ENCODE measurements at places on chromosomes 3 and 15.
A peak's percentile ranks its signal among the peaks of the same experiment; 100 is the strongest.

DNA sequence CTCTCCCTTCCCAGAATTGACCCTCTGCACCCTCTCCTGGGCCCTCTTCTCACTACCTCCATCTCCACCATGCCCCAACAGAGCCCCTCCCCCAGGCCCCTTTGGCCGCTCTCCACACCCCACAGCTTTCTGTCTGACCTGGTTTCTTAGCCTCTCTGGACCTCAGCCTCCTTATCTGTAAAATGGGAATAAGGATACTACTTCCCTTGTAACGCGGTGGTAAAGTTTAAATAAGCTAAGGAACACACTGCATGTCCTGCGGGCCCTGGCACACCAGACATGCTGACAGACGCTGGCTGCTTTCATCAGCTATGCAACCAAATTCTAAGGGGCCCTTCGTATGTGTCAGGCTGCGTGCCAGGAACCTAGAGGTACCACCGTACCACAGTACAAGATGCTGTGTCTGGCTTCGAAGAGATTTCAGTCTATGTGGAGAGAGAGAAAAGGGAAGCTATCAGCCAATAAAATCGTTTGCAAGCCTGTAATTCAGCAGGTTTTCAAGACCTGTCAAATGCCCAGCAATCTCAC lies 777 bp upstream of the SLC51A start:
- DNase-seq: no peak

DNA sequence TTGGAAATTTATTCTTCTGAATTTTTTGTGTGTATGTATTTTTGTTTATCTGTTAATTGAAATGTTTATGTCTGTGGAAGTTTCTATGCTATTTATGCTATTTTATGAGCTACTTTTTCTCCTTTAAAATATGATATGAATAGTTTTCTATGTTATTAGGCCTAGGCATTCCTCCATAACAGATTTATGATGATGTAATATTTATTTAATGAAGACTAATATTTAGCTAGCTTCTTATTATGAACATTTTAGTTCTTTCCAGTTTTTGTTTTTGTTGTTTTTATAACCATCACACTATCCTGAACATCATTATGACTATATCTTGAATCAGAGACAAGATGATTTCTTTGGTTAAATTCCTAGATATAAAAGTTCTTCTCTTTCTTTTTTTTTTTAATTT lies 70.7 kb downstream of the P2RY1 start:
- no peak for DNase-seq

DNA sequence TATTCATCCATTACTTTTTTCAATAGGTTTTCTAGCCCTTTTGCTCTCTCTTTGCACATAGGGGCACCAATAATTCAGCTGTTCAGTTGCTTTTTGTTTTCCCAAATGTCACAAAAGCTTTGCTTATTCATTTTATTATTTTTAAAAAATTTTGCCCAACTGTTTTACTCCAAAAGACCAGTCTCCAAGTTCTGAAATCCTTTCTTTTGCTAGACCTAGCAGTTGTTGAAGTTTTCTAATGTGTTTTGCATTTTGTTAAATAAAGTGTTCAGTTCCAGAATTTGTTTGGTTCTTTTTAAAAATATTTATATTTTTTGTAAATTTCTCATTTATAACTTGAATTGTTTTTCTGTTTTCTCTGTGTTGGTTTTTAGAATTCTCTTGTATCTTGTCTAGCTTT lies 1227.3 kb downstream of the ROBO2 start:
- no peak for DNase-seq

- no peak for DNase-seq
Observed at GRCh38 chr3:188152660-188153436, 1.1 kb upstream of the LPP start.

DNA sequence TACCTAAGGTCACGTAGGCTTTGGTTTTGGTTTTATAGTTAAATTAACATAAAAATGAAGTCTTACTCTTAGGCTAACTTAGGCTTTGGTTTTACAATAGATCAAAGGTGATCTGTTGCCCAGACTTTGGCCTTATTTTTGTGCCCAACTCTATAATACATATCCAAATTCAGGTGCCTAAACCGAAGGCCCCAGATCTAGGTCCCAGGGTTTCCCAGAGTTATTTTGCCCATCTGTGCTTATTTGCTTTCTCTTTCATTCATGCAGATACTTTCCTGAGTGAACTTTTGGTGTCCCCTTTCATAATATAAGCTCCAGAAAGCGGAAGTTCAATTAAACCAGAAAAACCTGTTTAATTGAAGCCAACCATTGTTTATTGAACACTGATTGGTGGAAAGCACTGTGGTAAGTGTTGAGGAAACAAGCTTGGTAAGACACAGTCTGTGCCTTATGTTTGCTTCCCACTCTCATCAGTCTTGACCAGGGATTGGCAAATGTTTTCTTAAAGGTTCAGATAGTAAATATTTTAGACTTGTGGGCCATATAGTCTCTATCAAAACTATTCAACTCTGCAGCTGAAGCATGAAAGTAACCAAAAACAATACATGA lies 209.7 kb downstream of the WDR72 start:
- DNase-seq: no peak

DNA sequence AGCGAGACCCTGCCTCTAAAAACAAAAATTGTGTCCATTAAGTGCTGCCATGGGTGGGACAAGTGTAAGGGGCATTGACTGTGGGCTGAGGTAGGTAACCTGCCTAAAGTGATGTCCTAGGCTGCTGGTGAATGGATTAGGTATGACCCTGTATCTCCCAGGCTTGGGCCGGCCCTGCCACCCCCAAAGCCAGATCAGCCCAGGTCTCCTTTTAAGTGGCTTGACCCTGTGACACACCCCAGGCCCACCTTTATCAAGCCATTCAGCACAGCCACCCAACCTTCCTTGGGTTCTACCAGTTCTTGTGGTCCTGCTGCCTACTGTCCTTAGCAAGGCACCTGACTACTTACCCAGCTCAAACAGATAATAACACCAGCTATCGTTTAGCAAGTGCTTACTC lies 18.7 kb downstream of the CIB2 start:
- no peak for DNase-seq

DNA sequence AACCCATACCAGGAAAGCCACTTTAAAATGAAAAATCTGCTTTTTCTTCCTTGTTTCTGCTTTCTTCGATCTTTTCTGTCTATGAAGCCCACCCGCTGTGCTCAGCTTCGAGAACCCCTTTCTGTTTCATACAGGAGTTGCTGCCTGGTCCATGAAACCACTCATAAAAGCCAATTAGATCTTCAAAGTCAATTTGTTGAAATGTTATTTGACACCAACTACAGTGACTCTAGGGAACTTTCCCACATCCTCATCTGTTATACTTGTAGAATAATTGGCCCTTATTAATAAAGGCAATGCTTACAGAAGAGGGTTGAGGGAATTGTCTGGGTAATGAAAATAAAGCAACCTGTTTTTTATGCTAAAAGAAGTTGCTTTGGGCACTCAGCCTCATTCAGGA lies 523.6 kb downstream of the OCA2 start:
- peak; percentile 59 for DNase-seq

- DNase-seq: no peak
Observed at GRCh38 chr3:140636406-140637138, 41.3 kb upstream of the TRIM42 start.

DNA sequence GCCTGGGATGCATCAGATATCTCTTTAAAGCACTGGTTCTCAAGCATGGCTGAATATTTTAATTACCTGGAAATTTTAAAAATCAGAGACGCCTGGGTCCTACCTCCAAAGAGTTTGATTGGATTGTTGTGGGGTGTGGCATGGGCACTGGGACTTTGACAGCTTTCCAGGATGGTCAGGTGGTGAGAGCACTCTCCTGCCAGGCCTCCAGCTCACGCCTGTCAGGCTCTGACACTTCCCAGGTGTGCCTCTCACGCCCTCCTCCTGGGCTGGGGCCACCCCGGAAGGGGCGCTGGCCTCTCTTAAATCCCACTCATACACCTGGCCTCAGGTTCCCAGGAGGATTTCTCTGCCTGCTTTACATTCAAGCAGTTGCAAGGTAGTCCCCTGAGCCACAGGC lies 48.5 kb downstream of the AMOTL2 start:
- DNase-seq: no peak

- DNase-seq: peak; percentile 58
Observed at GRCh38 chr15:31405200-31405920, 78.7 kb downstream of the KLF13 start.

GRCh38 chr3:172687501-172687900 lies 23.4 kb downstream of the NCEH1 start:
- DNase-seq: no peak
